NCI-H2171 treated with DMSO at 0.1 percent for 48 hours (cell line): ENCODE measurements at places on chromosomes 2 and 18.

DNA sequence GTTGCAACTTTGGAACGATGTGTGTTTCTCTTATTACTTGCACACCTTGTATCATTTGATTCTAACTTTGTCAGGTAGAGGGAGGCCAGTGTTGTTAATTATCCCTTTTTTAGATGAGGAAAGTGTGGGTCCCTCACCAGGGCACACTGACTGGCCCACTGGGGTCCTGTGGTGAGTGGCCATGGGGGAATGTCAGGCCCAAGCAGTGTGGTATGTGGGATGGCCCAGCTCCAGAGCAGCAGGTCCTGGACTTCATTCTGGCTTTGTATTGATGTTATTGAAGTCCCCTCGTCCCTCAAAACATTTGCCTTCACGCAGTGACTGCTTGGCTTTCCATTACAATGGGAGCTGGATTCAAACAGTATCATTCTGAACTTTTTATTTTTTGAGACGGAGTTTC is 11.7 kb downstream of the NCK2 start:
- DNase-seq: no peak

GRCh38 chr18:35180455-35180854 is 60.4 kb upstream of the ZNF397 start:
- no peak for DNase-seq

GRCh38 chr2:227335713-227336112 is 10.7 kb downstream of the MFF start:
- DNase-seq: no peak

GRCh38 chr2:122117371-122117770 is 361.9 kb downstream of the TSN start:
- DNase-seq: no peak

DNA sequence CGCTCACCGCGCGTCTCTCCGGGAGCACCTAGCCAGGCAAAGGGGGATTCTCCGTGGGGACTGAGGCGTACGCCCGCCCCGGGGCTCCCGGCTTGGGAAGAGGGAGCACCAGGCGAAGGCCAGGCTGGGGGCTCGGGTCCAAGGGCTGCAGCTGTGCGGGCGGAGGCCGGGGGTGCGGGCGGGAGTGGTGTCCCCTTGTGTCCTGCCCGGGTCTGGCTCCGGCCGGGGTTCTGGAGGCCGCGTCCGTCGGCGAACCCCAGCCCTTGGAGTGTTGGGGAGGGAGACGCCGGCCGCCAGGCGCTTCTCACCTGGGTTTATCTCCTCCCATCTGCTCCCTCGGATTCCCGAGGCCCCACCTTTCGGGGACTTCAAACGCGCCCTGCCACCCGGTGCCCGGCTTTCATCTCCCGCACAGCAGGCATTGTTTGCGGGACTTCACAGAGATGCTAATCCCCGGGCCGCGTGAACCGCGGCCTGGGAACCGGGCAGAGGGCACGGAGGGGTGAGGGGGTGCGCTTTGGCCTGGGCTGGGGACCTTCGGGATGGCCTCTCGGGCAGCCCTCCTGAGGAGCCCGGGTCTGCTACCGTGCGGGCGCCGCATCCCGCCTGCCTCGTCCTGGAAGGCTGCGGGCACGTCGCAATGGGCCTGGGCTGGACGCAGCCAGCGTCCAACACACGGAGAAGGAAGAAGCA is 5.0 kb upstream of the GBX2 start:
- no peak for DNase-seq

DNA sequence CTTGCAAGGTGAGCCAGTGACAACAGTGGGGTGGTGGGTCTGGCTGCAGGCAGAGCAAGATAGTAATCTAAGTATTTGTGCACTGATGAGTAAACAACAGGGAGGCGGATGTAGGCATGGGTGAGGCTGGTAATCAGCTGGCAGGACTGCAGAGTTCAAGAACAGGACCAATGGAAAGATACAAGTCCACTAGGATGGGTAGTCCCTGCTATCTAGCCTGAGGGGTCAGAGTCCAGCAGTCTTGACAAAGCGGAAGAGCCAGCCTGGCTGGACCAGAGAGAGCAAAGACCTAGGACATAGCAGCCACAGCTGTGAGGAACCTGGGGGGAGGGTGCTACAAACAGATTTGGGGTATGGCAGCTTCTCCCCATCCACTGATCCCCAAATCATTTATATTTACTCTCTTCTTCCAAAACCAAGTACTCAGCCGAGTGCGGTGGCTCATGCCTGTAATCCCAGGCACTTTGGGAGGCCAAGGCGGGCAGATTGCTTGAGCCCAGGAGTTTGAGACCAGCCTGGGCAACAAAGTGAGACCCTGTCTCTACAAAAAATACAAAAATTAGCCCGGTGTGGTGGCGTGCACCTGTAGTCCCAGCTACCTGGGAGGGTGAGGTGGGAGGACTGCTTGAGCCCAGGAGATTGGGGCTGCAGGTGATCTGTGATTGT is 25.9 kb downstream of the VIL1 start:
- no peak for DNase-seq

- peak; percentile 68 for DNase-seq
Observed at GRCh38 chr2:21042958-21043743, 722 bp downstream of the APOB start.

DNA sequence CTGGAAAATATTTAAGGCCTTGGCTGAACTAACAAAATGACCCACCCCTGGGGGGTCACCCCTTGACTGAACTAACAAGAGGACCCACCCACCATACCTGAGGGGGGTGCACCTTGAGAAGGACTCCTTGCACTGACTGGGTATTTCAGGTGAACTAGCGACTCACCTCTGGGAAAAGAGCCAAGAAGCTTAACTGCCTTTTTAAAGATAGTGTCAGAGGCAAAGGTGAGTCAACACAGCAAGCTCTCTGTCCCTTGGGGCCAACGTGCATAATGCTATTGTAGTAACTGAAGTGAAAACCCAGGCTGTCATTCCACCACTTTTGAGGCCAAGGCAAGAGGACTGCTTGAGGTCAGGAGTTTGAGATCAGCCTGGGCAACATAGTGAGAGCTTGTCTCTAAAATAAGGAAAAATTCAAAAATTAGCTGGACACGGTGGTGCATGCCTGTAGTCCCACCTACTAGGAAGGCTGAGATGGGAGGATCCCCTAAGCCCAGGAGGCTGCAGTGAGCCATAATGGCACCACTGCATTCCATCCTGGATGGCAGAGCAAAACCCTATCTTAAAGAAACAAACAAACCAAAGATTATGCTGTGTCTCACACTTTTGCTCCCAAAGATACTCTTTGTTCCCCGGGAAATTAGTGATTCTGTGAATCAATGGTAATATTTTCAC is 36.4 kb upstream of the ZCCHC2 start:
- peak; percentile 51 for DNase-seq

DNA sequence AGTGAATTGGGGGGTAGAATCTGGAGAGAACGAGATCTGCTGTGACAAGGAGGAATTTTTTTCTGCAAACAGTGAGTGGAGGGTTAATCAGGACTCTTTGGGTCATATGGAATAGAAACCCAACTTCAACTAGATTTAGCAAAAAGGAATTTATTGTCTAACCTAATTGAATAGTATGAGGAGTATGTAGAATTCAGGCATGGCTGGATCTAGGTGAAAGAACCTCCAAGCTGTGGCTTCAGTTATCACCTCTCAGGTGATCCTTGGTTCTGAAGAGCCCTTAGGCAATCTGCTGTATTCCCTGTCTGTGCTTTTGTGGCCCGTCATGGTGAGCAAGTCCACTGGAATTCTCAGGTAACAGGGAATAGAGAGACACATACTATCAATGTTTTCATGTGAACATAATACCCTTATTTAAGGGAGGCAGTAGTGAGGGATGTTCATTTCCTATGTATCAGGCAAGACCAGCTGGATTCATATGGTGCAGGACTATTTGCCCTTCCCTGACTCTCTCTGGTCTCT is 164.7 kb downstream of the ALPK2 start:
- DNase-seq: no peak

GRCh38 chr18:12234451-12235190 is 19.5 kb upstream of the CIDEA start:
- no peak for DNase-seq

GRCh38 chr2:170571612-170572011 is 143.5 kb upstream of the SP5 start:
- DNase-seq: no peak

DNA sequence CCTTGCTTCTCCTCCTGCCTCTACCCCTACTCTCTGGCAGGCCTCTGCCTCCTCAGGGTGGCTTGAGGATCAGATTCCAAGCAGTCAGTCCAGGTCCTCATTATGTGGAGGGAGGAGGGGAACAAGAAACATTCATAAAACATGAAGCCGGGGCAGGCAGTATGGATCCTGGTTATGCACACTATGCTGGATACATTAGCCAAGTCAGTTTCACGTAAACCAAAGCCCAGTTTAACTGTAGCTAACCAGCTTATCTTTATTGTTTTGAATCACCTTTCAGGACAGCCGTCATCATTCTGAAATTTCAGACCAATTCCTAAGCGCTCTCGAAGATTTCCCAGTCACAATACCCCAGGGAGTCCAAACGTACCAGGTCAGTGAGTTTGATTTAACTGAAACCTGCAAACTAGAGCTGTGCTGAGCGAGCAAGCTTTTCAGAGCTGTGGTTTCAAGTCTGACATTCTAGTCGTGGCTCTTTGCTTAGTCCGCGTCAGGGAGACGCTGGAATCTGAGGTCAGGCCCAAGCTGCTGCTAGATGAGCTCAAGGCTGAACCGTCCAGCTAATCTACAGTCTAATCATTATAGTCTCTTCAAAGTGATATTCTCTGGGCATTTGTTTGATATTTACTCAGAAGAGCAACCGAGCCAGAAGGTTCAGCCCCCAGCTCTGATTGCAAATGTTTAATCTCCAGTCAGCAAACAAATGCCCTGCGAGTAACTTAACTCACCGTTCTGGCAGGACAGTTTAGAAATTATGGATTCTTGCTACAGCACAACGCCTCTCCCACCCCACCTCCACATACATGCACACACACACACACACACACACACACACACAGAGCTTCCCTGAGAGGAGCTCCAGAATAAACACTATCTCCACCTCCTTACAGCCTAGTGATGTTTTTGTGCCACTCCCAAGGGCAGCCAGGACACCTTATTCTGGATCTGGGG is 63.8 kb upstream of the BZW1 start:
- no peak for DNase-seq

- no peak for DNase-seq
Observed at GRCh38 chr2:102387763-102388546, 32.4 kb downstream of the IL18R1 start.

- no peak for DNase-seq
Observed at GRCh38 chr2:20327370-20327769, 23.3 kb downstream of the PUM2 start.

DNA sequence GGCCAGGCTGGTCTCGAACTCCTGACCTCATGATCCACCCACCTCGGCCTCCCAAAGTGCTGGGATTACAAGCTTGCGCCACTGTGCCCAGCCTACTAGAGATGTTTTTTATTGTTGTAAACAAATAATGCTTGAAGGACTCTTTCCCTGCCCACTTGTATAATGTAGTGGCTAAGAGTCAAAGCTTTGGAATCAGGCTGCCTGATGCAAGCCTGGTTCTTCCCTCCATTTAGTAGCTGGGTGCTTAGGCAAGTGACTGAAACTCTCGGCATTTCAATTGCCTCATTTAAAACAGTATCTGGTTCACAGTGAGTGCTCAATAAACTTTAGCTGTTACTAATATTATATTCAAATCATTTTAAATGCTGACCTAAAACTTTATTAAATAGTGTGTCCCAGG is 264.0 kb upstream of the FBXO11 start:
- no peak for DNase-seq

- no peak for DNase-seq
Observed at GRCh38 chr2:223860809-223861738, 23.7 kb upstream of the AP1S3 start.
